ENCODE measurements at places on chromosomes 7 and 10.

GRCh38 chr10:79224263-79224949 lies 122.9 kb upstream of the PPIF start:
- no peak for DNase-seq

DNA sequence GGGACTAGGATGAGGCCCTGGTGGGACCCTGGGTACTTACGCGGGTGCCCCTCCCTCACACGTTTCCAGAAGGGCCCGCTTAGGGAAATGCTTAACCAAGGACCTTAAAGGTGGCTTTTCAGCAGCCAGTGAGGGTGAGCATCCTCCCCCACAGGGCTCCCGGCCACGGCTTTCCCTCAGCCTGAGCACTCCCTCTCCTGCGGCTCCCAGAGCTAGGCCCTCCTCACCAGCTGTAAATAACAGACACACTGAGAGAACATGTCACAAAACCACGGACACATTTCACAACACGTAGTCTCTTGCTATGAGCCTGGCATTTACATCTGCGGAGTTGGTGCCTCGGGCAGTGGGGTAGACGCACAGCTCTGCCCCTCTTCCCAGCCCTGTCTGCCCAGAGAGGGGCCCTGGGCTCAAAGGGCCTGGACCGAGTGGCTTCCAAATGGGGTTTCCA lies 25.2 kb downstream of the GRID1 start:
- no peak for DNase-seq

DNA sequence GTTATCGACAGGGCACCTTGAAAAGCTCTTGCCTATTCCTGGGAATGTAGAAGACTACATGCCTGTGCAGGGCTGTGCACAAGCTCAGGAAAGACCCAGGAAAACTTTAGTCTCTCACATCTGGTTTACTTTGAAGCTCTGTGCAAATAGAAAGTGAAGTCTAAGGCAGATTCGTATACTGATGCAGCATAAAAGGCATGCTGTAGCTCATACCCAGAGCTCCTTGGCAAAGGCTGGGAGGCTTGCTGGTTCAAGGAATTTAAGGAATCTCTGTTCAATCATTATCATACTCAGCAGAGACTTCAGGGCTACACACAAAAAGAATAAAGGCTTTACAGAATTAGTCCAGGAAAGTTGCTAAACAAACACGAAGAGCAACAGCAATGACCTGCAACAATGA lies 192.0 kb downstream of the OTUD1 start:
- DNase-seq, result no peak

DNA sequence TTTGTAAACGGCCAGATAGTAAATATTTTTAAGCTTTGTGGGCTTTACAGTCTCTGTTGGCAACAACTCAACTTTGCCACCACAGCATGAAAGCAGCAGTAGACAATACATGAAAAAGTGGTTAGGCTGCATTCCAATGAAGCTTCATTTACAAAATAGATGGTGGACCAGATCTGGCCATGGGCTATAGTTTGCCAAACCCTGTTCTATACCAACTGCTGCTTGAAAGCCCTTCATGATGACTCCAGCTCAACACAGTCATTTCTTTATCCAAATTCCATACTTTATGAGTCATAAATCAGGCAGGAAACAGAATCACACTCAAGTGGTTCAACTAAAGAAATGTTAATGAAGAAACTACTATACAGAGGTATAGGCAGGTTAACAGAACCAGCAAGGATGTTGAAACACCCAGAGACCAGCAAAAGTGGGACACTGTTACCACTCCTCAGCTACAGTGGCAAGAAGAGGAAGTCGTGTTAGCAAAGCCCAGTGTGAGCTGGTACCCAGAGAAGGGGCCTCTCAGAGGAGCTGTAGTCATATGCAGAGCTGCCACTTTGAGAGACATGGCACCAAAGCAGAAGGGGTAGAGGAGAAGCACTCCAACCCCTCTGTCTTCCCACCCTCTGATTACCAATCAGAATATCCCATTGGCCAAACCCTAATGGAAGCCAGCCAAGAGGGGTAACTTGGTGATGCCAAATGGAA lies 72.5 kb downstream of the PRLHR start:
- peak; percentile 30 for DNase-seq

- no peak for DNase-seq
These were observed 76.9 kb upstream of the RET start for GRCh38 chr10:43000021-43000411.

- no peak for DNase-seq
These were observed 17.1 kb upstream of the ZNF800 start for GRCh38 chr7:127409629-127410028.

All from RCC 7860 (cell line).